ENCODE measurements at places on chromosomes 12 and 14.

DNA sequence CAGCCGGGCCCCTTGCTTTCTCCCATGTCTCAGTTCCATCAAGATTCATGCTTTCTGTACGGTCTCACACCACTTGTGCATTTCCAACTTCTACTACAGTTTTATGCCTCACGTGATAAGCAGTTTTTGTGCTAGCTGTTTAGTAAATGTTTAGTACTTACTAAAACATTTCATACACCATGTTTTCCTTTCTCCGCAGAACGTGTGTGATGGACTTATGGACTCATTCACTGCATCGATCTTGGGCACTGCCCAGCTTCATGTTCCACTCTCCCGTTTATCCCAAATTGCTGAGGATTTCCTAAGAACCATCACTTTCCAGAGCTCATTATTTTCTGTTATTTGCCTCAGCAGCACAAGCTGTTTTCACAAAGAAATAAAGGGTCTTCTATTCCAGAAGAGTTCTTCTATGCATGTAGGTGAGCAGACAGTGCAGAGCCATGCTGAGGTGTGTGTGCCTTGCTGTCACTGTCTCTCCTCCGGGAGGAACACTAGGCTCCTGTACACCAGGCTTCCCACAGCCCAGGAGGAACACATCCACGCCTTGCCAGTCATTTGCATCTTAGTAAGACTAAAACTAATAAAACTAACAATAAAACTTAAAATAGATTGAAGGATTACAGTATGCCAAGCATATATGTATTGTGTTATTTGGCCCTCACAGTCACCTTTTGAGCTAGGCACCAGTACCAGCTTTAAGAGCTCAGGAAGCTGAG lies 90.3 kb upstream of the EEA1 start:
- no peak for DNase-seq

GRCh38 chr12:104057771-104058197 lies 6.5 kb upstream of the HCFC2 start:
- DNase-seq = no peak

DNA sequence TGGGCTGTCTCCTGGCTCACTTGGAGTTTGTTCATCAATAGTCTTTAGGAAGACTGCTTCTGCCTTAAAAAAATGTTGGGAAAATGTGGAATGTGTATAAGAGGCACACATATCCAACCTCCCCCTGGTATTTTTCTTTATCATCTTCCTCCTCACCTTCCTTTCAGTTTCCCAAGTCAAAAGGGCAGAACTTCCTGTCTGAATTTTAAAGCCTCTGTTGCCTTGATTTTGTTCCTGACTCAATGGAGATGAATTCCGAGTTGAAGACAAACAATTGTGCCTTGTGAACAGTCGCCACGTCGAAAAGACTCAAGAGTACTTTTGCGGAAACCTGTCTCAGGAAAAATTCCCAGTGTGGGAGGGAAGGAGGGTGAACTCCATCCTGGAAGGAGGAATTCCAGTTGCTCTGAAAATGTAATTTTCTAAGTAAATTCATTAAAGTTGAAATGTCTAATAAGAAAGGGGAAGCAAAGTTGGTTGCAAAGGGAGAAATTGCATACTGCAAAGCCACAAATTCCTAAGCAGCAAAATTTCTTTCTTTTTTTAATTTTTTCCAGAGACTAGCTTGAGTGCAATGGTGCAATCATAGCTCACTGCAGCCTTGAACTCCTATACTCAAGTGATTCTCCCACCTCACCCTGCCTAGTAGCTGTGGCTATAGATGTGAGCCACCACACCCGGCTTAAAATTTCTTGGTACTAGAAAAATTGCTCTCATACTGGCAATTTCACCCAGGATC lies 50.2 kb upstream of the ELK3 start:
- no peak for DNase-seq

- no peak for DNase-seq
These were observed 25.0 kb downstream of the NTF3 start for GRCh38 chr12:5456906-5457305.

- no peak for DNase-seq
These were observed 101.8 kb downstream of the PHETA1 start for GRCh38 chr12:111267144-111267543.

- no peak for DNase-seq
These were observed 41.5 kb downstream of the BCL11B start for GRCh38 chr14:99230208-99231151.

GRCh38 chr12:121717041-121717699 lies 4.6 kb downstream of the TMEM120B start:
- DNase-seq = peak; percentile 90

- DNase-seq = no peak
These were observed 41.6 kb downstream of the LRRC9 start for GRCh38 chr14:59961518-59962062.
